CD4-positive, CD25-positive, alpha-beta regulatory T cell (primary cell): ENCODE measurements at places on chromosomes 1 and 21.

- H3K36me3 ChIP-seq, result no peaks in the 10 kb centered on the region
- peaks cover 21% of the 10 kb centered on the region for H3K4me1 ChIP-seq
- no peak overlapping the region for H3K4me3 ChIP-seq
- H3K27ac ChIP-seq, result no peak overlapping the region
- DNase-seq, result no peak
- H3K27me3 ChIP-seq, result no peaks in the 10 kb centered on the region
Measured at GRCh38 chr1:228798035-228798434, 62.8 kb downstream of the RHOU start.

GRCh38 chr1:92029241-92029922 is 403 bp upstream of the EPHX4 start:
- peaks cover 28% of the 10 kb centered on the region for H3K27me3 ChIP-seq
- no peak overlapping the region for H3K27ac ChIP-seq
- H3K36me3 ChIP-seq, result no peaks in the 10 kb centered on the region

DNA sequence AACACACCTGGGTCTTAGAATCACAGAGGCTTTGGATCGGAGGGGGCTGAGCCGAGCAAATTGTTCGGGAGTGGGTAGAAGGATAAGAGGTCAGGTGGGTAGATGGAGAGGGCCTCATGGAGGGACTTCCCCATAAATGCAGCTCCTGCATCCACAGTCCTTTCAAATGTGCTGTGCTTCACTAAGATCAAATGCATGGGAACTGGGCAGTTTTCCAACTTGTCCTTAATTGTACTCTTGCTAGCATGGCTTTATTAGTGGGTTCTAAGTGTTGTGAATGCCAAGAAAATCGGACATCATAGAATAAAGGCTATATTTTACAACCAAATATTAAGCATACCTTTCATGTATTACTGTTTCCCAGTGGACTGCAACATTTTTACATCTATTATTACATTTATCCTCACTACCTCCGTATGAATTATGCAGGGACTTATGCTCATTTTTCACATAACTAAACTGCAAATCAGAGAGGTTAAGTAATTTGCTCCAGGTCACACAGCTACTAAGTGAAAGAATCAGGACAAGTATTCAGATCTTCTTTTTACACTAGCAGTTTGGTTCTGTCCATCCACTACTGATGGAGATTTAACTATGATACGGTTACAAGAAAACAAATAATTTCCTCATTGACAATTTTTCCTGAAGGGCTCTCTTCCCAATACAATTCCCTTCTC is 174.5 kb upstream of the RUNX1 start:
- no peaks in the 10 kb centered on the region for H3K27me3 ChIP-seq
- H3K27ac ChIP-seq, result no peak overlapping the region
- no peak for DNase-seq
- H3K36me3 ChIP-seq, result no peaks in the 10 kb centered on the region

DNA sequence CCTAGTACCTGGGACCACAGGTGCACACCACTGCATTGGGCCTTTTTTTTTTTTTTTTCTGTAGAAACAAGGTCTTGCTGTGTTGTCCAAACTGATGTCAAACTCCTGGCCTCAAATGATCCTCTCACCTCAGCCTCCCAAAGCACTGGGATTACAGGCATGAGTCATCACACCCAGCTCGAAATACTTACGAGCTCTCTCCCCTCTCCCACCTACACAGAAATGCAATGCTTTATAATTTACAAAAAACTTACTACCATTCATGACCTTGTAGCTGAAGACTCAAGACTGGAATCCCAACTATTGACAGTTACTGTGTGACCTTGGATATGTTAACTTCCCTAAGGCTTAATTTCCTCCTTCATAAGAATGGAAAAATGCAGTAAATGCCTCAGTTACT is 18.7 kb downstream of the FOXJ3 start:
- H3K4me3 ChIP-seq, result no peak overlapping the region
- H3K36me3 ChIP-seq, result no peaks in the 10 kb centered on the region
- DNase-seq, result no peak
- H3K27me3 ChIP-seq, result no peaks in the 10 kb centered on the region
- H3K4me1 ChIP-seq, result peaks cover 18% of the 10 kb centered on the region

DNA sequence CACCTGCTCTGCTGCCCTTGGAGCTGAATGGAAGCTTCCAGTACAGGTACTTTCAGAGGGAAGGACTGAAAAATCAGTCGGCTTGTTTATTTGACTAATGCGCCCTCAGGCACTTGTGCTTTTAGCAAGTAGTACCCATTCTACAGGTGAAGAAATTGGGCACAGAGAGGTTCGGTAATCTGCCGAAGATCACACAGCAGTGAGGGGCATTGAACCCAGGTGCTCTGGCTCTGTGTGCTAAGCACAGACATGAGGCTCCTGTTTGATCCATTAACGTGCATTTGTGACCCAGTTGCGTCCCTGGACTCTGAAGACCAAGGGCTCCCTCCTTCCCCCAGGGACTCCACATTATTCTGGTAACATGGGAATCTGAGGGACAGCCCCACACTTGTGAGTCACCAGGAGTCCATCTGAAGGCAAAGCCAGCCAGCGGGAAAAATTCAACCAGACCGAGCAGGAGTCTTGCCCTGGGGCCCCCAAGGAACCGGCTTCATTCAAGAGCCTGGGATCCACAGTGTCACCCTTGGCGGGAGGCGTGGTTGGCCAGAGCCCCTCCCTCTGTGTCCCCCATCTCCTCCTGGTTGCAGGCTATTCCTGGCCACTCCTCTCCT is 192.4 kb upstream of the ARHGEF16 start:
- H3K4me3 ChIP-seq, result no peak overlapping the region
- DNase-seq, result no peak
- H3K36me3 ChIP-seq, result no peaks in the 10 kb centered on the region
- H3K4me1 ChIP-seq, result no peaks in the 10 kb centered on the region
- H3K27me3 ChIP-seq, result no peaks in the 10 kb centered on the region

- H3K27me3 ChIP-seq, result no peaks in the 10 kb centered on the region
- no peaks in the 10 kb centered on the region for H3K36me3 ChIP-seq
- no peaks in the 10 kb centered on the region for H3K4me1 ChIP-seq
- no peak for DNase-seq
- H3K4me3 ChIP-seq, result no peak overlapping the region
Measured at GRCh38 chr1:219495737-219496408, 117.0 kb downstream of the ZC3H11B start.

DNA sequence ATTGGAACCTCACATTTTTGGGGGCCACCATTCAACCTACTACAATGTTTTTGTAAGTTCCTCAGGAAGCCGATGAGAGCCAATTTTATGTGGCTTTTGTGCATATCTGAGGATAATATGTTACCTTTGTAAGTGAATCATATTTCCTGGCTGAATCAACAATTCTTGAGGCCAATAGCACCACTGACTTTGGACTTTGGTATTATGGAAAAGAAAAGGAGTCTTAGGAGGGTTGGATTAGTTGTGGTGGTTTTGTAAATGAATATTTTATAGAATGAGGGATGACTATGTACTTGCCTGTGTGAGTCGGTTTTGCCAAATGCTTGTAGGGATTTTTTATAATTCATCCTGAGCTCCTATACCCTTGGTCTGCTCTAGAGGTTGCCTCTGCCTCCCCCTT is 181.5 kb upstream of the HMGB4 start:
- DNase-seq, result no peak
- no peak overlapping the region for H3K4me3 ChIP-seq
- H3K27ac ChIP-seq, result no peak overlapping the region
- H3K4me1 ChIP-seq, result no peaks in the 10 kb centered on the region
- peaks cover 8% of the 10 kb centered on the region for H3K27me3 ChIP-seq
- no peaks in the 10 kb centered on the region for H3K36me3 ChIP-seq
